ENCODE measurements at places on chromosomes 3 and 15.

DNA sequence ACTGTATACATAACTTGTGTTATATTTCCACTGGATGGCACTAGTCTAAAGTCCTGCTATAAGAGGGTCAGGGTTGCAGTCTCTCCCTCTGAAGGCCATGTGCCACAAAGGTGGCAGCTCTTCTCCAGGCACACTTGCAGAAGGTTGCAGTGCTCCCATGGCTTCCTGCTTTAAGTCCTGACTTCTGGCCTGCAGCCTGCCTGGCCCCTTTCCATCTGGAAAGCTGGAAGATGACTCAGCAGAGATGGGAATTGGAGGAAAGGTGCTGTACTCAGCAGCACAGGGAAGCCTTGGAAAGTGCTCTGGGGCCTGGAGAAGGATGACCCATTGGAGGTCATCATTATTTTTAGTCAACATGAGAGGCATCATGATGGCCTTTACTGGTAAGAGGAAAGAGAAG, 40.9 kb upstream of the MRPL3 start:
- no peak for DNase-seq

DNA sequence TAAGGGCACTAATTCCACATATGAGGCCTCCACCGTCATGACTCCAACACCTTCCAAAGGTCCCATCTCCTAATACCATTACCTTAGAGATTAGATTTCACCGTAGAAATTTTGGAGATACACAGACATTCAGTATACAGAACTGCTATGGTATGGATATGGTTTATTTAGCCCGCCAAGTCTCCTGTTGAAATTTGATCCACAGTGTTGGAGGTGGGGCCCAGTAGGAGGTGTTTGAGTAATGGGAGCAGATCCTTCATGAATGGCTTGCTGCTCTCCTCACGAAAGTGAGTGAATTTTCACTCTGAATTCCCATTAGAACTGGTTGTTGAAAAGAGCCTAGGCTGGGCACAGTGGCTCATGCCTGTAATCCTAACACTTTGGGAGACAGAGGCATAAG, 7.4 kb downstream of the MKRN3 start:
- DNase-seq = no peak

DNA sequence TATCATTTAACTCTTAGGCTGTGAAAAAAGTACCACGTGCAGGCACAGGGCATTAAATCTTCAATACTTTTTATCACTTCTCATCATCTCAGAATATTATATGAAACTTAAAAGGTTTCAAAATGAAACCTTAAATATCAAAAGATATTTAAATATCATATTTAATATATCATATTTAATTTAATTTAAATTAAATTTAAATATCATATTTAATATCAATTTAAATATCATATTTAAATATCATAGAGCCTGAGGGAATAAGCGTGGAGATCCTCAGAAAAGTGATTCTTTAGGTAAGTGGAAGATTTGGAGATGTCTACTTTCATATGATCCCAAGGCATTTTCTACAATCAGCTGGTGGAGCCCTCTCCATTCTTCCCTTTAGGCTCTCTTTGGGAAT, 716.6 kb downstream of the OTOL1 start:
- DNase-seq = no peak

DNA sequence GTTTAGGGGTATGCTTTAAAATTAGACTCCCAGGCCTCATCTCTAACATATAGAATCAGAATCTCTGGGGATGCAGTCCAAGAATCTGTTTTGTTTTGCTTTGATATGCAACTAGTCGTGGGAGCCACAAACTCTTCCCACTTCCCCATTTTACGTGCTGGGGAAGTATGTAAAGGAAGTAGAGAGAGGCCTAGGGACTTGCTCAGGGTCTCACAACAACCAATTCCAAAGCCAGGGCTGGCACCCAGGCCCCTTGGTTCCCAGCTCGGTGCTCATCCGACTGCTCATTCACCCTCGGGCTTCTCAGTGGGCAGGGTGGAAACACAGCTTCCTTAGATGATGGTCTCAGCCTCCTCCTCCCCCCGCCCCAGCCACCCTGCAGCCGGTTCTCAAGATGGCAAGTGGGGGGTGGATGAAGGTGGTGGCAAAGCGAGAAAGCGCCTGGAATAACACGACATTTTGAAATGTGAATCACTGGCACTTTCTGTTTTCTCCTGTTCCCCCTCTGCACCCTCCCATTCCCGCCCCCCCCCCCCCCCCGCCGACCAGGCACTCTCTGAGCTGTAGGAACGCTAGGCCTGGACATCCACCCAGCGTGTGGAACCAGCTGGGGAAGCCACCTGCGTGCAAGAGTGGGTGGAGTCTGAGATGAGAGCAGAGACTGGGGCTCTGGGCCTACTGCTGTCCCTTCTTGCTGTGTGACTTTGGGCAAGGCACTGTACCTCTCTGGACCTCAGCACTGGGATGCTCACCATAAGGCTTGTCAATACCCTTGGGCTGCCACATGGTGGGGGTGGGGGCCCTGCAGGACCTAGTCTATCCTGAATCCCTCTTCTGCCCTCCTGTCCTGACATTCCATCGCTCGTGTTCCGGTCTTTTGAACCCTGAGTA, 214.5 kb downstream of the RPLP1 start:
- DNase-seq = no peak

DNA sequence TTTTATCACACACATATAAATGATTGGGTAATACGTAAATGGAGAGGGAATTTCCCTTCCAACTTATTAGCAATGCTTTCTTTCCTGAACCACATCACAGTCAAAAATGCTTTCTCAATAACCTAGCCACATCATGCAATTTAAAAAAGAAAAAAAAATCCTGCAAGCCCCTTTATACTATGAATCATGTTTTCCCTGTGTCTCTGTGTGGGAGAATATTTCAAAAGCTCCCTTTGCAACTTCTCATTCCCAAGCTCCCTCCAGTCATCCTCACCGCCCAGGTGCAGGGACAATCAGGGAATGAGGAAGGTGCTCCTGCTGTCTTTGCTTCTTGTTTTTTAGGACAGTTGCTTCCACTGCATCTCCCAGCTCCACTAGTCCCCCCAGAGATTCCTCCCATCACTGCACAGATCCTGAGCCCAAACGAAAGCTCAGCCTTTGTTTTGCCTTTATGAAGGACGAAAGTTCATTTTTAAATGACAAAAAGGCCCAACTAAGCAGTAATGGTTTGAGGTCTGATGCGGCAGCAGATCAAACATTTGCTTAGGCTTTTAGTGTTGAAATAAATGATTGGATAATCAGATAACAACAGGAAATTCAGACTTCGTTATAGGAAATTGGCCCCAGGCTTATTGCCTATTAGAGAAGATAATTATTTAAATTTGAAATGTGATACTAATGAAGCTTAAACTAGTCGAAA, 47.8 kb upstream of the ADGRG7 start:
- no peak for DNase-seq

- DNase-seq = no peak
These were observed 6.3 kb downstream of the MTMR10 start for GRCh38 chr15:30985081-30985531.

GRCh38 chr3:157836022-157836421, 270.2 kb downstream of the SHOX2 start:
- DNase-seq = no peak

DNA sequence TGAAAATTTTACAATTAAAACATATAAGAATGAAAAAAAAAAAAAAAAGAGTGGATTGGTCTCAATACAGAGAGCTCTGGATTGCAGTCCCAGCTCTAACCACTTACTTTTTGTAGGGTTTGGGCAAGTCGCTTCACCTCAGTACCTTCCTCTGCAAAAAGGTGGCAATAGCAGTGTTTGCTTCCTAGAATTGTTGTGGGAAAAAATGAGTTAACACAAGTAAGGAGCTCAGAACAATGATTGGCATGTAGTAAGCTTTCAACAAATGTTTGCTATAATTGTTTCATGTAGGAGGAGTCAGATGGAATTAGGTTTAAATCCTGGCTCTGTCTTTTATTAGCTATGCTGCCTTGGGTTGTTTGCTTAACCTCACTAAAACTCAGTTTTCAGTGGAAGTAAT, 425.2 kb upstream of the TBL1XR1 start:
- DNase-seq = no peak

DNA sequence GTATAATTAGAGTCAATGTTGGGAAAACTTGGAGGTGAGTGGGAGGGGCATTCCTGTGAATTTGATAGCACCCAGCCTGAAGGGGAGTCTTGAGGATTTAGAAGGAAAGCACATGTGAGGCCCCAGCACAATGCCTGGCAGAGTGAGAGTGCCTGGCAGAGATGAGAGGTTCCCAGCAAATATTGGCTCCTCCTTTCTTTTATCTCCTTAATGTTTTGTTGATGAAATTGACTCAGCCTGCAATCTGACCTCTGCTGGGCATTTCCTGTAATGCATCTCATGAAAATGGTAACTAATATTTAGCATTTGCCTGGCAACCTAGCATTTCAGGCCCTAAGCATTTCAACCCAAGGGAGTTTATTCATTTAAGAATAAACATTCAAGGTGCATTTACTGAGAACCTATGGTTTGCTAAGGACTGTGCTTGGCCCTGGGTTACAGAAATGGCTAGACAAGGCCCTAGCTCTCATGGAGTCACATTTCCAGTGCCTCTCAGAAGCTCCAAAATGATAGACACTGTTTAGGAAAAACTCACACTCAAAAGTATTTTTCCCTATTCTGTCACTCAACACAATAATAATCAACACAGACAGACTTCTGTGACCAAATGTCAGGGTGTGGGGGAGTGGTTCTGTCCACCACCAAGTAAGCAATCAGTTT, 19.0 kb downstream of the PDHB start:
- DNase-seq = peak; percentile 13

- DNase-seq = no peak
These were observed 354.5 kb upstream of the TPRG1 start for GRCh38 chr3:188817103-188817934.

DNA sequence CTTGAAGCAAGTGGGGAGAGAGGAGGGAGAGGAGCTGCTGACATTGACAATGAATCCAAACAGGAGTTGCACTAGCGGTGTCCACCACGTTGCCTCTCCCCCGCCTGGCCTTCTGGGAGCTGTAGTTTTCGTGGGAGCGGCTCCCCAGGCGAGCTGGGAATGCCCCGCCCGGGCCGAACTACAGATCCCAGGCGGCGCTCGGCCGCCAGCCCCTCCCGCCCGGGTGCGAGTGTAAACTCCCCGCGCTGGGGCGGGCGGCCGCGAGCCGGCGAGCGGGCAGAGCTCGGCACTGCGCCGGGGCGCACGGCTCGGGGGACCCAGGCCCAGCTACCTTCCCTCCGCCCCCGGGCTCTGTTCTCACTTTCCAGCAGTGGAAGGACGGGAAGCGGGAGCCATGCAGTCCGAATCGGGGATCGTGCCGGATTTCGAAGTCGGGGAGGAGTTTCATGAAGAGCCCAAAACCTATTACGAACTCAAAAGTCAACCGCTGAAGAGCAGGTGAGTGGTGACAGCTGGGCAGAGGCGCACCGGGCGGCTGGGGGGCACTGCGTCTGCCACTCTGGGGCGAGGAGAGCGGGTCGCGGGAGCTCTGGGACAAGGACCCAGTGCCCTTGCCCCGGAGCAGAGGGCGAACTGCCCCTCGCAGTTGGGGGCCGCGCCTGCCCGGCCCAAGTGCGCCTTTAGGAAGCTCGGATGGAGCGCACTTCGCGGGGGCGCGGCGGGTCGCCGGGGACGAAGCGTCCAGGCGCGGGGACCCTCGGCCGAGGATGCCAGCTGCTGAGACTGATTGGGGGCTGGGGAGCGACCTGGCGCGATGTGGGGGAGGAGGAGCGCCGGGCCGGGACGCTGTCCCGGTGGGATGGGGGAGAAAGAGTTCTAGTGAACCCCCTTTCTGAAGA, at the start of gene MITF:
TSS of gene MITF (plus strand) at position 261 of the 899 bp plus-strand sequence. CDS start at position 395, 134 bp downstream.
- peak; percentile 73 for DNase-seq

DNA sequence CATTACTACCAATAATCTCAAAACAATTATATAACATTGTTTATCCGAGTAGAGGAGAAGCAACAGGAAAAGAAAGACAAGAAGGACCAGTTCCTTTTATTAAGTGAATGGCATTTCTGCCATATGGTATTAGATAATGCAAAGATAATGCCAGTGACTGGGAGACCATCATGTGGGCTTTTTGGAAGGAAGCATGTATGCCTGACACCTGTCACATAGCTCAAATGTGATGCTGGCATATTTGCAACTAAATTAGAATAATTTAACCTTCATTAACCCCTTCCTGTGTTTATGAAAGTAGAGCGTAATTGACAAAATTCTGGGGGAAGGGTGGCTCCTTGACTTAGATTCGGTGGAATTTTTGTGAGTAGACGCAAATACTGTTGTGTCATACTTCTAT, 733.0 kb downstream of the TUSC7 start:
- DNase-seq = no peak

DNA sequence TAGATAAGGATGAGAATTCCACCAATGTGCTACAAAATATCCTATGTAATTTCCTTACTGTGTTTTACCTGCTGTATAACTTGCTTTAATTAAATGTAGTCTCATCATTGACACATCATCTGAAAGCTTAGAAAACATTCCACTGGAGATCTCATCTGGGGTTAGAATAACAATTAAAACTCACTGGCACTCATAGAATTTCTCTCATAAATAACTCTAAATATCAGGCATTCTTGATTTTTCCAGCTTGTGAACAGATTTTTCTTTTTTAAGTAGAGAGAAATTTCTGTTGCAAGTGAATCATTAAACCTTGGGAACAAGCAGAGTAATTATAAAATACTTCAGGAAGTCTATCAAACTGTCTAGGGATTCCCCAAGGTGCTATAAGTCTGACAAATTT, 843.8 kb downstream of the NAALADL2 start:
- DNase-seq = no peak

DNA sequence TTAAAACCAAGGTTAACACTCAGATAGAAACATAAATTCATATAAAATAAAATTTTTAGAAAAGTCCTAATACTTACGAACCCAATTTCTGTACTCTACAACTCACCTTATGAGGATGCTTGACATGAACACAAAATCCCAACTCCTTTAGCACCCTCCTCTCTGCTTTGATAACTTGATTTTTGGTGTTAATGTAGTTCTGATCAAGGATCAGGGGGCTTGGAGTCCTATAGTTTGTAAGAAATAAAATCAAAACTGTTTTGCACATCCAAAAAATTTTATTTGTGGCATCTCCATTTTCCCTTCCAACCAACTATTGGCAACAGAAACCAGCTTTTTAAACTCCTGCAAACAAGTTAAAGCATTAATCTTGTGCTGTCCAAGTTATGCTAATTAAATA, 7.0 kb downstream of the CCNL1 start:
- DNase-seq = no peak

DNA sequence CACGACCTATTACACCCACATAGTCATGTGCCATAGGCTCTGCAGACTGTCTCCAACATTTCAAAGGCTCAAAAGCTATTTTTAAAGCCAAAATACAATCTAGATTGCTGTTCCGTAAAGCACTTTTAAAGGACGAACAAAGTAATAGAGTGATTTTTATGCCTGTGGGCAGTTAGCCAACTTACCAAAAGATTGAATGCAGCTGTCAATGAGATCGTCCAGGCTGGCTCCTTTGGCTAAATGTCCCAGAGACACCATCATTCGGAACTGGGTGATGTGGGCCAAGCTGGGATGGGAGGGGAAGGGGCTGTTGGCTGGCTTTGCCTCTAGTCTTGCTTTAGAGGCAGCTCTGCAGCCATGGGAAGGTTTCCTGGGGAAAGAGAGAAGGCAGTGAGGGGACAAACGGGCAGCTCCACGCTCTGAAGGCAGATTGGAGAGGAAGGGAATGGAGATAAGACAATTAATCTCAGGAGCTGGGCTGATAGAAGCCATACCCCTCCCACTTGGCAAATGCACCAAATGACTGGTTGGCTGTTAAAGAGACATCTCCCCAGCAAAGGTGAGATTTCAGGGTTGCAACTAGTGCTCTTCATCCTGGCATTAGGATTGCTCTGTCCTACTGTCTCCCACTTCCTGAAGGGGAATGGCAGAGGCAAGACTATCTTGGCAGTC, 4.8 kb downstream of the RASGRP1 start:
- no peak for DNase-seq

GRCh38 chr3:123072564-123072963, 5.7 kb downstream of the PDIA5 start:
- DNase-seq = no peak

GRCh38 chr3:81339040-81339845, 422.2 kb downstream of the GBE1 start:
- no peak for DNase-seq
